ENCODE measurements at places on chromosomes 3 and 15. TPM values are rescaled to one million over a fixed set of nuclear protein-coding genes. Genes with fewer than 3 reads are reported as not detected.

- no peak for DNase-seq
Observed at GRCh38 chr3:11532931-11533391, 110.8 kb downstream of the VGLL4 start.

- DNase-seq, result no peak
Observed at GRCh38 chr3:149276619-149277018, 55.0 kb upstream of the CP start.

- no peak for DNase-seq
Observed at GRCh38 chr3:29949131-29949530, 657.3 kb upstream of the TGFBR2 start.

- no peak for DNase-seq
Observed at GRCh38 chr15:69414701-69415167, 585 bp downstream of the KIF23 start.

- DNase-seq, result no peak
Observed at GRCh38 chr3:48403533-48404439, 26.1 kb downstream of the PLXNB1 start.

DNA sequence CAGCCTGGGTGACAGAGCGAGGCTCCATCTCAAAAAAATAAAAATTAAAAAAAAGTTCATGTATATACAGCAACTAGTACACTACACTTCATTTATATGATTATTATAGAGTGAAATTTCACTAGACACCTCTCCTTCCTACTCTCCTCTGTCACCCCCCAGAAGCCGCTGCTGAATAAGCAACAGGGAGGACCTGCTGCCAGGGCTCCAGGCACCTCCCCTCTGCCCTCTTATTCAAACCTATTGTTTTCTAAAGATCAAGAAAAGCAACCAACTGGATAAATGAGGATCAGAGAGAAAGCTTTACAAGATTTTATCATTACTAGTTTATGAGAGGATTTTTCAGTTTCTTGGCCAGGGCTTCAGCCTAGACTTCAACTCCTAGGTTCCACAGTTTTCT lies 71.5 kb downstream of the DHX30 start:
- DNase-seq, result no peak

DNA sequence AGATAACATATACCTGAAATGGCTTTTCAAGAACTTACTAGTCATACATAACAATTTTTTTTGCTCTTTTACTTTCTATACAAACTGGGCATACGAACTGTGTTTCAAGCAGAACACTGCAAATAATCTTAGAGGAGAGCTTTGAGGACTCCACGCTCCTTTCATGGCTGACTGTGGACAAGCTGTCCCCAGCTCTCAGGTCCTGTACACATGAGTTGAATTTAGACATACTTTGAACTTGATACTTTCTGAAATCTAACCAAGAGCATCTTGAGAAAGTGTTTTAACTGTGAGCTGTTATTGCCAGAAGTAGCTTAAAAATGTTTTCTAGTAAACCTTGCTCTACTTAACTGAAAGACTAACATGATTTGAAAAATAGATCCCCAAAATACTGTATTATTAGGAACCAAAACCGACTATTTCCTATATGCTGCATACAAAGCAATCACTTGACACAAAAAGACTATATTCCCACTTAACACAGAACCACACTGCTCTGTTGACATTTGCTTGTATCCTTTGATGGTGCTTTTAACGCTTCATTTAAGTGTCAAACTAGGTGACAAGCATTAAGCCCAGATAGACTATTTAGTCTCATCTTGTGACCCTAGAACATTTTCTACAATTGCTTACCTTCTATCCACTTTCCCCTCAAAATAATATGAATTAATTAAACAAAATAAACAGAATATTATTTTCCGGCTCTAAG lies 755.8 kb downstream of the ROBO1 start:
- DNase-seq, result no peak

- DNase-seq, result no peak
Observed at GRCh38 chr15:78216276-78217104, 17.9 kb downstream of the ACSBG1 start.

GRCh38 chr3:182989566-182989965 lies 9.2 kb upstream of the DCUN1D1 start:
- DNase-seq, result no peak

- DNase-seq, result no peak
Observed at GRCh38 chr15:68001811-68002210, 52.3 kb upstream of the PIAS1 start.

Gene INKA1
- total RNA-seq, result 1.3 TPM

Gene CCNB2
- 75.9 TPM for total RNA-seq
